Effector memory CD8-positive, alpha-beta T cell (primary cell): ENCODE measurements at places on chromosomes 11 and 22.

DNA sequence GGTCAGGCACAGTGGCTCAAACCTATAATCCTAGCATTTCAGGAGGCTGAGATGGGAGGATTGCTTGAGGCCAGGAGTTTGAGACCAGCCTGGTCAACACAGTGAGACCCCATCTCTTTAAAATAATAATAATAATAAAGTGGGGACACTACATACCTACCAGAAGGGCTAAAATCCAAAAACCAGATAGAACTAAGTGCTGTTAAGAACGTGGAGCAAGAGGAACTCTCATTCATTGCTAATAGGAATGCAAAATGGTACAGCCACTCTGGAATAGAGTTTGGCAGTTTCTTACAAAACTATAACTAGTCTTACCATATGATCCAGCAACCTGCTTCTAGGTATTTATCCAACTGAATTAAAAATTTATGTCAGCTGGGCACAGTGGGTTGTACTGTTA is 9.6 kb downstream of the CKAP5 start:
- no peak overlapping the region for H3K27ac ChIP-seq
- H3K4me3 ChIP-seq = no peak overlapping the region

DNA sequence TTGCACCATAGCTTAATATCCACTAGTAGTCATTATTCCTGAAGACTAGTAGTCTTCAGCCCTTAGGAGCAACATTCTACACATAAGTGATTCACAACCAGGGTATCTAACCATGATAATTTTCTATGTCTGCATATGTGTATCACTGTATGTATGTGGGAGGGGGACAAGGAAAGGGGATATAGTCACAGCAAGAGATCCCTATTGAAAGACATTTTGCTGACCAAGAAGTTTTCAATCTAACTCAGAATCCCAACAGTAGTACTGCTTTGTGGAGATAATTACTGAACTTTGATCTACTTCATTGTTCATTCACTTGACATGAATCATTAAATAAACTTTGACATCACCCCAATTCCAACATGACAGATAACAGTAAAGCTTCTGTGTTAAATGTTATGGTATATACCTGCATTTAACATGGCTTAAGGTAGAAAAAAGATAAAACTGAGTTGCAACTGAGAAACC is 10.3 kb downstream of the PIK3C2A start:
- DNase-seq = no peak
- no peaks in the 10 kb centered on the region for H3K27me3 ChIP-seq
- peaks cover 21% of the 10 kb centered on the region for H3K4me1 ChIP-seq
- peaks cover 23% of the 10 kb centered on the region for H3K36me3 ChIP-seq
- H3K27ac ChIP-seq = no peak overlapping the region

- peaks cover 45% of the 10 kb centered on the region for H3K4me1 ChIP-seq
- no peaks in the 10 kb centered on the region for H3K27me3 ChIP-seq
- DNase-seq = no peak
- H3K36me3 ChIP-seq = peaks cover 32% of the 10 kb centered on the region
Observed at GRCh38 chr11:76234021-76234415, 27.7 kb upstream of the WNT11 start.

- H3K4me3 ChIP-seq = no peak overlapping the region
- H3K27ac ChIP-seq = no peak overlapping the region
- peaks cover 34% of the 10 kb centered on the region for H3K27me3 ChIP-seq
- no peaks in the 10 kb centered on the region for H3K36me3 ChIP-seq
- H3K4me1 ChIP-seq = peaks cover 3% of the 10 kb centered on the region
Observed at GRCh38 chr22:19634226-19634975, 79.9 kb upstream of the SEPTIN5 start.

DNA sequence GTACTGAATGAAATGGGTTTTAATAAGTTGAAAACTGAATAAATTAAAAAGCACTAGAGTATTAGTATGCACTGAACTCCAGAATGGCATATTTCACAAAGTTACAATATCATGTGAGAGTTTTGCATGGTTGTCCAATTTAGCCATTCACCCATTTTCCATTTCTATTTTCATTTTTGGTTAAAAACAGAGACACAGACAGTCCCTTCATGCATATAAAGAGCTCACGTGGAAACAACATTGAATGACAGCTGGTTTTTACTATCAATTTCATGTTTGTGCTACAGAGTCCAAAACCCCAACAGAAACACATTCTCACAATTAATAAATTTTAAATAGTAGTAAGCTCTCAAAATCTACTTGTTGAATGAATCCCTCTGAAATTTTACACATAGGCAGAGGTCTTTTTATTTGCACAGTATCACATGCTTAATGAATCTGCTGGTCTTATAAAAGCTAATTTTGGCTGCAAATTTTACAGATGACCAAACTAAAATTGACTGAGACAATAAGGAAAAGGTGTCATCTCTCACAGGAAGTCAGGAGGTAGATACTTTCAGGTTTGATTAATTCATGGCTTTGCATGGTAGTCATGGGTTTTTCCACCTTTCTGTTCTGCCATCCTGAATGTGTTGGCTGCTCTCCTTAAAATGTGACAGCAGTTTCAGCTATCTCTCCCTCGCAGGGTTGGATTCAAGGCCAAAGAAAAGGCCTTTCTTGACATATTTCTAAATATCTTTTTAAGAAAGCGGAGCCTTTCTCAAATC is 20.6 kb upstream of the DDI1 start:
- H3K27ac ChIP-seq = no peak overlapping the region
- no peaks in the 10 kb centered on the region for H3K27me3 ChIP-seq
- H3K4me3 ChIP-seq = no peak overlapping the region
- H3K36me3 ChIP-seq = no peaks in the 10 kb centered on the region
- DNase-seq = no peak

GRCh38 chr11:30653606-30654005 is 67.5 kb upstream of the MPPED2 start:
- no peak overlapping the region for H3K4me3 ChIP-seq
- H3K4me1 ChIP-seq = no peaks in the 10 kb centered on the region
- no peak overlapping the region for H3K27ac ChIP-seq
- DNase-seq = no peak

DNA sequence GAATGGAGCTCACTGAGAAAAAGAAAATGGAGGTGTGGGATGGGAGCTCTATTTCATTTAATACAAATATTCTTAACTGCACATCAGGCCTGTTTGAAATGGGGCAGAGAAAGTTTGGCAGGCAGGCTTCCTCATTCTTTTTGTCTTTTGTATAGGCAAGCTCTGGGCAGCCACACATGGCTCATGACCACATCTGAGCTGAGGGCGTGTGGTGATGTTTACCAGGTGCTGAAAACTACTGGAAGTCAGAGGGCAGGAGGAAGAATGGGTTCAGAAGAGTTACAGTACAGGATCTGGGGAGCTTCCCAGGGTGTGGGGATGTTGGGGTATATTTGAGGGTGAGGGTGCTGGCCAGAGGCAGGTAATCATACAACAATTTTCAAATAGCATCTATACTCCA is 66.3 kb upstream of the NAV2 start:
- no peak overlapping the region for H3K27ac ChIP-seq
- DNase-seq = no peak
- H3K36me3 ChIP-seq = no peaks in the 10 kb centered on the region
- H3K4me1 ChIP-seq = no peaks in the 10 kb centered on the region
